HFF-Myc (cell line): ENCODE measurements at places on chromosomes 4 and X.

DNA sequence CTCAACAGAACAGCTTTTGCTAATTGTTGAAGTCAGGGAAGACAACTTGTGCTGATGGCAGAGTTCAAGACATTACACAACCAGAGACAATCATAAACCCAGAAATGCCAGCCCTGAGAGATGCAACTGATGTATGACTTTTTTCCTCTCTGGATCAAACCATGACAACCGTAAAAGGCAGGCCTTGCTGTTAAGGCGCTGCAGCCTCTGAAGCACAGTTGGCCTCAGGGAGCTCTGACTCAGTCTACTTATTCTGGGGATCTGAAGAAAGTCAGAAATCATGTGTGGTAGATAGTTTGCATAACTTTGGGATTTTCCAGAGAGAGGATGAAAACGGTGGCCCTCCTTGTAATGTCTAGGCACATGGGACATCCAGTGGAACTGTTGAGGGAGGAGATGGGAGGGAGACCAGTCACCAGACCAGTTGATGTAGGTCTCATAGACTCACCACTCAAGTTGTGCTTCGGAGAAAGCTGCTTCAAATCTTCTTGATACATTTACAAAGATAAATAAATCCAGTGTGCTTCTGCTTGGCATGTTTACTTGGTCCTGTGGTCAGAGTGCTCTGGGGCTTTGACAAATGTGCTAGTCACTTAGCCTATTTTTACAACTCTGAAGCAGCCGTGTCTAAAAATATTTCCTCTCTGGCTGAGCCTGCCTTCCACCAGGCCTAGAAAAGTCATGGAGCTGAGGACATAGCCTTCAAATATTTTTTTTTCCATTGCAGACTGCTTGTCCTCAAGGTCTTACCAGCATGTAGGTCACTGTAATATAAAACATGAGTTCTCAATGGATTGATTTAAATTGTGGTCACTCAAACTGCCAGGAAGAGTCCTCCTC, 7.5 kb downstream of the HADH start:
- peak; percentile 20 for DNase-seq

- DNase-seq, result no peak
These were observed at the start of gene FAM114A1 for GRCh38 chr4:38867478-38868058. FAM114A1 (plus strand) TSS chr4:38867806; CDS start chr4:38878079, 10,273 bp downstream.

DNA sequence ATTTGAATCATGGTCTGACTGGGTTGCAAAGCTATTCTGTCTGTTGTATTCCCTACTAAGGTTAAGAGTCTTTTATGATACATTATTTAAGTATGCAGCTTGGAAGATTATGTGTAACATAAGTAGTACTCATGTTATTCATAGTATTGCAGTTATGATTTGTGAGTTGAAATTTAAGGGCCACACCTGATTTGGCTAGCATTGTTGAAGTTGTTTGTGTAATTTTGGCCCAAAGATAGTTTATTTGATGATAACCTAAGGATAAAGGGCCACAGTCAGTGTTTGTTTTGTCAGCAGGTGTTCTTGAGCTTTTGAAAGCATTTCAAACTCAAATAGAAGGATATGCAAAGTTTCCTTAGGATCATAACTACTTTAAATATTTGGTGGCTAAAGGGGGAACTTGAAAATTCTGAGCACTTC, 38.9 kb downstream of the NUDT9 start:
- DNase-seq, result no peak

- DNase-seq, result no peak
These were observed 86.6 kb upstream of the ZDHHC15 start for GRCh38 chrX:75609406-75609805.

- no peak for DNase-seq
These were observed 24.4 kb upstream of the CCNI start for GRCh38 chr4:77100234-77100633.

- DNase-seq, result no peak
These were observed 1.0 kb downstream of the TBCK start for GRCh38 chr4:106314960-106315359.

DNA sequence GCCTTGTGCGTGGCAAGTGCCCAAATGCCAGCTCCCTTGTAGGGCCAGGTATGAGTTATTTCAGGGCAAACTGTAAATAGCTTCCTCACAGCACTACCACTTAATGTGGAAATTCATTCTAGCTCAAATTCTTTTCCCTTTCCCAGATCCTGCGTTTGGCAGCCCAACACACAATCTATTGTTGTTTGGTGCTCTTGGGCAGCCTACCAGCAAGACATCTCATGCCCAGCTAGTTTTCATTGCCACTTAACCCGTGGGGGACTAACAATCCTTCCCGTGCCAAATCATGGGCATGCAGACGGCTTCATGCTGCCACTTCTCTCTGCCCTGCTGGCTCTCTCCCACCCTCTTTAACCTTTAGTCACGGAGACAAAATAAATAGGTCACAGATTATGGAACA, 454.2 kb downstream of the GRIA2 start:
- DNase-seq, result no peak

DNA sequence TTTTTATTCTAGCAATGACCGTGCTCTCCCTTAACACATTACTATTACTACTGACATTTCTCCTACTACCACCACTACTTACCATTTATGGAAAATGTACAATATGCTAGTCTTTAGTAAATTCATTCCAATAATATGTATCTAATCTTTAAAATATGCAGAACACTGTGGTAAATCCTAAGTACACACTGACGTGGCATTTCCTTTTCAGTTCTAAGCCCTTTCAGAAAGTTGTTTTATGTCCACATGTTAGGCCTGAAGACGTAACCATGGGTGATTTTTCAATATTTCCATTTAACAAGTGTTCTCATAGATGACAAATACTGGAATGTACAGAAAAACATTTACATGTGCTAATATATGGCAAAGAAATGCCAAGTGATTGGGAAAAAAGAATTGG, 268.6 kb upstream of the SLIT2 start:
- peak; percentile 88 for DNase-seq

DNA sequence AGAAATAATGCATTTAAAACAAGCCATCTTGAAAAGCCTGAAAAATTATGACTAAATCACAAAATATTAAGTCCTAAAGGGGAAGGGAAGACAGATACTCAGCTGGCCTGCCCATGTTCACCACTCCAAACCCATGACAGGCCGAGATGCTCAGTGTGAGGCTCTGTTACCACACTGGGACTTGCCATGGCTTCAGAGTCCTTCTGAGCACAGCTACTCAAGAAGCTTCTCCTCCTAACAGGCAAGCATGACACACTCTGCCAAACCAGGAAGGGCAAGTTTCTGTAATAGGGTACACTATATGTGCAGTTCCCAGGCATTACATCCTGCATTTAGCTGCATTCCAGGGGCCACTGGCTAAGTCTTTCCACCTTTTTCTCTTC, 34.0 kb upstream of the CYBB start:
- no peak for DNase-seq

DNA sequence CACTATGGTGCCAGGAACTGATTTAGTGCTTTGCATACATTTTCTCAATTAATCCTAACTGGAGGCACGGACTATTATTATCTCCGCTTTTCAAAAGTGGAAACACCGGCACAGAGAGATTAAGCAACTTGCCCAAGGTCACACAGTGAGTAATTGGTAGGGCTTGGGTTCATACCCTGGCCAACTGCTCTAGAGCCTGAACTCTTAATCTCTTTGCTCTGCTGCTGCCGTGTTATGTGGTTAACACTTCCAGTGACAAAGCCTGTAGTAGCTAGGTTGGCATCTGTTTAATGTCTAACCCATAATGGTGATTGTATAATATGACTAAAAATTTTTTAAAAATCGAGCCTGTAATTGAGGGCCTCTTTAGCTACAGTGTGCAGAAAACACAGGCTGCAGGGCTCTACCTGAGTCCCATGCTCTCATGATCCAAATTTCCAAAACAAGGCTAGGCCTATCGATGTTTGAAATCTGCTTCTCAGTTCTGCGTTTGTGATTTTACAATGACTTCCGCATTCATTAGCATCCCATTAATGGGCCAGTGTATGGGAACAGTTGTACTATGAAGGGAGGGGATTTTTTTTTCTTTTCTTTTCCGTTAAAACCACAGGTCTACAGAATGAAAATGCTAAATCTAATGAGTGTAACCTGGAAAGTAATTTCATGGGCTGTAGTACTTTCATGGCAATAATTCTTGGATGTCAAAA, 219.3 kb upstream of the JADE1 start:
- DNase-seq, result no peak
